NCI-H748 treated with DMSO at 0.1 percent for 48 hours (cell line): ENCODE measurements at places on chromosomes 1 and 21.

- no peak for DNase-seq
Observed at GRCh38 chr1:75765697-75766355, 20.2 kb upstream of the RABGGTB start.

DNA sequence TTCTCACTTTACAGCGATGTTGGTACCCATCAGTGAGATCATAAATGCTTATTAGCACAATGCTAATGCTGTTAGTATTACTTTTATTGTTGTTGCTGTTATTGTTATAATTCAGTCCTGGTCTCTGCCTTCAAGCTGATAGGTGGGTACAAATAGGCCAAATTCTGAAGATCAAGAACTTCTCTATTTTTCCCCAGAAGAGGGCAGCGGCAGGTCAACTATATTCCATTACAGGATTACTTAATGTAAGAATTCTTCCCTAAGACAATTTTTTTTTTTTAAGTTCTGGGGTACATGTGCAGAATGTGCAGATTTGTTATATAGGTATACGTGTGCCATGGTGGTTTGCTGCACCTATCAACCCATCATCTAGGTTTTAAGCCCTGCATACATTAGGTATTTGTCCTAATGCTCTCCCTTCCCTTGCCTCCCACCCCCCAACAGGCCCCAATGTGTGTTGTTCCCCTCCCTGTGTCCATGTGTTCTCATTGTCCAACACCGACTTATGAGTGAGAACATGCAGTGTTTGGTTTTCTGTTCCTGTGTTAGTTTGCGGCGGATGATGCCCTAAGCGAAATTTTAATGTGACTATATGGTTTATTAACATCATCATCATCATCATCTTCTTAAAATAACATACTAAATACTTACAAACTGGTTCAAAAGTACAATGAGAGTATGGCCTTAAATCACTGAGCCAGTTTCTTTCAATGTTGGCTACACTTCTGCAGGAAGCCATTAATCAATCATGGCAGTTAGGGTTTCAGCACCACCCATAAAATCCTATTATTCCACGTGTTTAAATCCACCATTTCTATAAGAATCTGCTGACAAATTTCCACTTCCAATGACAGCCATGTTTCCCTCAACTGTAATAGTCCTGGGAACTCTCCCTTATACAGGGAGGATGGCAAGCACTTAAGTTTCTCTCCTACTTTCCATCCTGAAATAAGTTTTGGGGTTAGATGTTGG is 19.2 kb downstream of the SLC19A2 start:
- peak; percentile 6 for DNase-seq

- no peak for DNase-seq
Observed at GRCh38 chr1:18927082-18927653, 24.8 kb upstream of the ALDH4A1 start.

GRCh38 chr1:56301791-56302190 is 277.6 kb downstream of the PLPP3 start:
- DNase-seq = no peak

GRCh38 chr1:168236836-168237611 is 11.2 kb downstream of the SFT2D2 start:
- no peak for DNase-seq

- no peak for DNase-seq
Observed at GRCh38 chr1:200392625-200393185, 17.1 kb downstream of the ZNF281 start.

DNA sequence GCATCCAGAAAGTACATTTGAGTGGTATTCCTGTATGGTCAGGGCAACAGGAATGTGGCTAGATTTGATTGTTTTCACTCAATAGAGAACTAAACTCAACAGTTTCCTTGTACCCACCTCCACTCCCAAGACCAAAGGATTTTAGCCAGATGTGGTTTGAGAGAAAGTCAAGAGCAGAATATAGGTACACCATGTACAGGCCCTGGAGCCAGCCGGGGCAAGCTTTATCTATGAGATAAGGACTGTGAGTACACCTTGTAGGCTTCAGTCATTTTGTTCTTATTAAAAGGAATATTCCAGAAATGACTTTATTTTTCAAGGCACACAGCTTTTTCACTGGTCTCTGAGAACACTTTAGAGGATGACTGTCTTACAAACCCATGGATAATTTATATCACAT is 192.4 kb upstream of the JUN start:
- no peak for DNase-seq
